CD4-positive, alpha-beta T cell treated with Interleukin-21 for 1 hour (primary cell): ENCODE measurements at places on chromosomes 12 and 14.

DNA sequence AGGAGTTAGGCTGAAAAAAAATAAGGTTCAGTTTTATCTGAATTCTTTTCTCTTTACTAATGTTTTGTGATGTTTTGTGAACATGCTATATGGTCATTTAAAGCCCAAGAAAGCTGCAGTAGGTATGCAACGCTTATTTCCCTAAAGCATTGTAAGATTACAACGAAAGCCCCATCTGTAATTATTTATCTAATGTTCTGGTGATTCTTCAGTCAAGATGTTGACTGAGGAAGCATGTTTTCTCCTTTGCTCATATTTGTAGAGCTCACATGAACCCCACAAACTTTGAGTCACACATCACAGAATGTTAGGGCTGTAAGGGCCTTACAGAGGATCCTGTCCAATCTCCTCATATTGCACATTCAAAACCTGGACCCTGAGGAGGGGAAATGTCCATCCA lies 3.2 kb upstream of the TUBA1C start:
- no peak for DNase-seq

GRCh38 chr12:96876966-96877365 lies 30.1 kb upstream of the NEDD1 start:
- no peak for DNase-seq

DNA sequence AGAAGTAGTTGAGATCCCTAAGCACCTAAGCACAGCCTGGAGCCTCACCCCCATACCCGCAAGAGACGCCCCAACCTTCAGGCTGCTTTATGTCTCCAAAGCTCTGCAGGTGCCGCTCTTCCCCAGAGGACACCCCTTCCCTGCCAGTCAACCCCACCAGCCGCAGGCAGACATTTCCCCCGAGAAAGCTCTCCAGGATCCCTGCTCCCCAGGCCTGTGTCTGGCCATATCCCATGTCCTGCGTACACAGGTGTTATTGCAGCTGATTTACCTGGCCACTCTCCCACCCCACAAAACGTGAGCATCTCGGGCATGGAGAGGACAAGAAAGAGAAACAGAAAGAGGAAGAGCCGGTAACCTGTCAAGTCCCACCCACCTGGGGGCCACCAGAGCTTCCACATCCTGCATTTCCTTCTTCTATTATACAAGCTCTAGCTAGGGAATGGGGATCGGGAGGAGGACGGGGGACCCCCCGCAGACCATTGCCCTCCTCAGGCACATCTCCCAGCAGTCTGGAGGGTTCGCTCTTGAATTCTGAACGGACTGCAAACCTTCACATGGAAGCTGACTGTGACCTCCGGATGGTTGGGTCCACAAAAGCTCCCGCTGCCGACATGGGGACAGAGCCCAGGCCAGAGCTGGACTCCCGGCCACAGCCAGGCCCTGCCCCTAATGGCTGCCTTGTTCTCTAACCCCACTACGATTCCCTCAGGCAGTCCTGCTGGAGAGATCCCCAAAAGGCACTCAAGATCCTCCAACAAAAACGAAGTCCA lies 17.6 kb downstream of the CCDC88C start:
- peak; percentile 55 for DNase-seq

- DNase-seq: no peak
Measured at GRCh38 chr12:27382171-27382795, 49.6 kb downstream of the BMAL2 start.

DNA sequence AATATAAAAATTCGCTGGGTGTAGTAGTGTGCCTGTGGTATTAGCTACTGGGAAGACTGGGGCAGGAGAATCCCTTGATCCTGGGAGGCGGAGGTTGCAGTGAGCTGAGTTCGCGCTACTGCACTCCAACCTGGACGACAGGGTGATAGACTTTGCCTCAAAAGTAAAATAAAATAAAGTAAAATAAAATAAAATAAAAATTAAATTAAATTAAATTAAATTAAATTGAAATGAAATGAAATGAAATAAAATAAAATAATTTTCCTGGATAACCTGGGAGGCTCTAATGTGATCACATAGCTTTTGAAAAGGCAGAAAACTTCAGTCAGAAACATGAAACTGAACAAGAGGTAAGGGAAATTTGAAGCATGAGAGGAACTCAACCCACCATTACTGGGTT lies 818.4 kb upstream of the ATXN7L3B start:
- no peak for DNase-seq

GRCh38 chr12:10562306-10562933 lies 51.0 kb downstream of the MAGOHB start:
- peak; percentile 69 for DNase-seq

DNA sequence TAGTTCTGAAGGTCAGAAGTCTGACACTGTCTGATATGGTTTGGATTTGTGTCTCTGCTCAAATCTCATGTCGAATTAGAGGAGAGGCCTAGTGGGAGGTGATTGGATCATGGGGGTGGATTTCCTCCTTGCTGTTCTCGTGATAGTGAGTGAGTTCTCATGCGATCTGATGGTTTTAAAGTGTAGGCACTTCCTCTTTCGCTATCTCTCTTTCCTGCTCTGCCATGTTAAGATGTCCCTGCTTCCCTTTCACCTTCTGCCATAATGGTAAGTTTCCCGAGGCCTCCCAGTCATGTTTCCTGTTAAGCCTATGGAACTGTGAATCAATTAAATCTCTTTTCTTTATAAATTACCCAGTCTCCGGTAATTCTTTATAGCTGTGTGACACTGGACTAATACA lies 84.1 kb upstream of the TMTC1 start:
- DNase-seq: no peak

- no peak for DNase-seq
Measured at GRCh38 chr14:52954346-52955214, 3.7 kb upstream of the FERMT2 start.
